ENCODE measurements at places on chromosomes 7 and 10.

DNA sequence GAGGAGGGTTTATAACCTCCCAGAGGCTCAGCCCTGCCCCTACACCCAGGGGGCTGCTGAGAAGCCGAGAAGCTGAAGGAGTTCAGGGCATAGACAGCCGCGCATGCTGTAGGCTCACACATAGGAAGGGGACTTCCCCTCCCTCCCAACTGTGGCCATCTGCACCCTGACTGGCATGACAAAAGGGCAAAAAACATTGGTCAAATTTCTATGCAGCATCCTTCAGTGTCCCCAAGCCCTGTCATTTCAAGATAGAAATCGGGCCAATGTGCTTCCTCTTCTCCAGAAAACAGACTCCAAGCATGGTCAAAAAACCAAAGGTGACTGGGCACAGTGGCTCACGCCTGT, 55.9 kb upstream of the MYL10 start:
- no peak for DNase-seq

- DNase-seq: peak; percentile 84
These were observed 7.4 kb upstream of the MICALL2 start for GRCh38 chr7:1466524-1467271.

GRCh38 chr10:72802763-72803505, 90.6 kb upstream of the OIT3 start:
- no peak for DNase-seq

DNA sequence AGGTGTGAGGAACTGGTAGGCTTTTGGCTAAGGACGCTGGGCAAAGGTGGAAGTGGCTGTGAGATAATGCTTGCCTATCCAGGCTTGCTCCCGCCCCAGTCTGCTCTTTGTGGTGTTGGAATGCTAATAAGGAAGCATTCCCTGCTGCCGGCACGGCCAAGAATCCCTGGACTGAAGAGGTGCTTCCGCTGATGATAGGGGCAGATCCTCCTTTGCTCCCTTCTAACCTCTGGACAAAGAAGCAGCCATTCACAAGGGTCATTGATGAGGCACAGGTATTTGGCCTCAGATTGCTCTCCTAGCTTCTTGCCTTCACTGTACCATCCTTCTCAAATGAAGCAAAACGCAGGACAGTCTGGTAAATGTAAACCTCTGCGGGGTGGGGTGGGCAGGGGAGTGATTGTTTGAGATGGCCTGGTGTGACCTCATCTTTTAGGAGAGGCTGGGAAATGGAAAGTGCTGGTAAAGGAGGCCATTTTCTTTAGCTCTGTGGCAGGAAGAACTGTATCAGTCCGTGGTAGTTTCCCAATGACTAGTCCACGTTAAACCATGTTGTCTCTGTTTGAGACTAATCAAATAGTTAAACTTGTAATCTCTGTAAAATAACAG, 1.7 kb downstream of the PGAM1 start:
- peak; percentile 54 for DNase-seq

GRCh38 chr7:156680281-156680680, 39.7 kb downstream of the RNF32 start:
- DNase-seq: no peak

DNA sequence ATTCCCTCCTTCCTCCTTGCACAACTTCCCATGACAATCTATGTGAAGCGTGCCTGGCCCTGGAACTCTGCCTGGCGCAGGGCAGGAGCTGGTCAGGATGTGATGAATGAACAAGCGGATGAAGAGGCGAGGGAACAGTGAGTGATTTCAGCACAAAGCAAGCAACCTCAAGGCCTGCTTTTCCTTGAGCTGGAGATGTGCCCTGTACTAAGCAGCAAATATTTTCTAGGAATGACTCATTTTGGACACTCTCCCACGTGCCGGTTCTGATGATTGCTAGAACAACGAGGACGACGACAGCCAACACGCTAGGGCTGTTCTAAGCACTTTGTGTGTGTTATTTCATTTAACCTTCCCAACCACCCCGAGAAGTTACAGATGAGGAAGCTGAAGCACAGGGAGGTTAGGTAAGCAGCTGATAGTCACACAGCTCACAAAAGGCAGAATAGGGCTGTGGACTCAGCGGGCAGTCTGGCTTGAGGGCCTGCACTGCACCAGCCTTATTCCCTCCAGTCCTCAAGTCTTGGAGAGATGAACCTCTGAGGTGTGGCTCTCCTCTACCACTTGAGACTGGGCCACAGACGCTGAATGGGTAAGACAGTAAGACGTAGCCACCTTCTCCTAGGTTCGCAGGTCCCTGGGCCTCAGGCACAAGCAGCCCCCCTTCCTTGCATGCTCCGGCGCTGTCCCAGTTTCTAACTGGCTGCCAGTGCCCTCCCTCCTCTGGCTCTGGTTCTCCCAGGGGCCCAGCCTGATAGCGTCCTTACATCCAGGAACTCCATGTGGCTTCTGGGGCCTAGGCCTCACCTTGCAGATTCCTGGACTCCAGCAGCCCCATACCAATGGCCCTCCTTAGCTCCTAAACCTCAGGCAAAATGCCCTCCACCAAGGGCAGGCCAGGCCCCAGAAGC, 59.0 kb downstream of the YKT6 start:
- DNase-seq: no peak

DNA sequence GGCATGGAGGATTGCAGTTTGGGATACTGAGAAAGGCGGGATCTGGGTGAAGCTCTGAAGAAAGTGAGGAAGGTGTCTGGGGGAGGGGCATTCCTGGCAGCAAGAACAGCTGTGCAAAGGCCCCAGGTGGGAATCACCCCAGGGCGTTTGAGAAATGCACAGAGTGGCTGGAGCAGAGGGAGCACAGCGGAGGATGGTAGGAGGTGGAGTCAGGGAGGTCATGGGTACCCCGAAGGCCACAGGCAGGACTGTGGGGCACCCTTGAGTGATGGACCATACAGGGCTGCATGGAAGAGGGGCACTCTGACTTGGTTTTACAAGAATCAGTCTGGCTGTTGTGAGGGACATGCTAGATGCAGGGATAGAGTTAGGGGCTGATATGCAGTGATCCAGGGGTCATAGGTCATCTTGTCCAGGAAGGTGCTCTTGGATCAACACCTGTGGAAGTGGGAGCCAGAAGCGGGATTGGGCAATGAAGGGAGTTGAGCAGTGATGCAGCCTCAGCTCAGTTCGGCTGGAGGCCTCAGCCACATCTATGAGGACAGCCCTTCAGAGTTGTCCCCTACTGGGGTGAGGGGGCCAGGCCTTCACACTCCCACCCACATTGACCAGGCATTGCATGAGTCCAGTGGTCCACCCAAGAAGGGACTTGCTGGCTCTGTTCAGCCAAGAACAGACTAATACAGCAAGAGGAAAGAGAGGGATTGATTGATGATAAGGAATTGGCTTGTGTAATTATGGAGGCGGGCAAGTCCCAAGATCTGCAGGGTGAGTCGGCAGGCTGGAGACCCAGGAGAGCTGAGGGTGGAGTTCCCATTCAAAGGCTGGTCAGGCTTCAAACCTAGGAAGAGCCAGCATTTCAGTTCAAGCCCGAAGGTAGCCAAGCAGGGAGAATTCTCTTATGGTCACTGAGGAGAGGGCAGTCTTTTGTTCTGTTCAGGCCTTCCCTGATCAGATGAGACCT, 48.7 kb downstream of the TSPAN15 start:
- DNase-seq: no peak

GRCh38 chr7:114708646-114709045, 213.2 kb upstream of the MDFIC start:
- no peak for DNase-seq
